ENCODE measurements at places on chromosomes 7 and 10. TPM values are rescaled to one million over a fixed set of nuclear protein-coding genes. Genes with fewer than 3 reads are reported as not detected.

Gene ANAPC16
- 66.5 TPM for total RNA-seq

Gene OR2A42
- total RNA-seq = not detected

Gene SPDYE16
- not detected for total RNA-seq

Gene ZNF32
- total RNA-seq = 38.6 TPM

Gene ASAH2
- 0.40 TPM for total RNA-seq

Gene ELMO1
- total RNA-seq = 24.6 TPM

Gene MAP3K8
- total RNA-seq = 9.7 TPM

Gene NANOS1
- 0.20 TPM for total RNA-seq

Gene APBB1IP
- 2.5 TPM for total RNA-seq

Gene ZNF365
- not detected for total RNA-seq

- H3K4me3 ChIP-seq = peak overlapping the region; percentile 17
- H3K27me3 ChIP-seq = peaks cover 68% of the 10 kb centered on the region
- DNase-seq = no peak
- peaks cover 7% of the 10 kb centered on the region for H3K4me1 ChIP-seq
- H3K36me3 ChIP-seq = no peaks in the 10 kb centered on the region
- no peak overlapping the region for H3K27ac ChIP-seq
Observed at GRCh38 chr10:133088179-133088955, 643 bp downstream of the ADGRA1 start.

GRCh38 chr10:76456197-76456596 is 1024.8 kb downstream of the LRMDA start:
- H3K27ac ChIP-seq = no peak overlapping the region
- H3K4me3 ChIP-seq = no peak overlapping the region
- no peaks in the 10 kb centered on the region for H3K36me3 ChIP-seq
- H3K4me1 ChIP-seq = no peaks in the 10 kb centered on the region

DNA sequence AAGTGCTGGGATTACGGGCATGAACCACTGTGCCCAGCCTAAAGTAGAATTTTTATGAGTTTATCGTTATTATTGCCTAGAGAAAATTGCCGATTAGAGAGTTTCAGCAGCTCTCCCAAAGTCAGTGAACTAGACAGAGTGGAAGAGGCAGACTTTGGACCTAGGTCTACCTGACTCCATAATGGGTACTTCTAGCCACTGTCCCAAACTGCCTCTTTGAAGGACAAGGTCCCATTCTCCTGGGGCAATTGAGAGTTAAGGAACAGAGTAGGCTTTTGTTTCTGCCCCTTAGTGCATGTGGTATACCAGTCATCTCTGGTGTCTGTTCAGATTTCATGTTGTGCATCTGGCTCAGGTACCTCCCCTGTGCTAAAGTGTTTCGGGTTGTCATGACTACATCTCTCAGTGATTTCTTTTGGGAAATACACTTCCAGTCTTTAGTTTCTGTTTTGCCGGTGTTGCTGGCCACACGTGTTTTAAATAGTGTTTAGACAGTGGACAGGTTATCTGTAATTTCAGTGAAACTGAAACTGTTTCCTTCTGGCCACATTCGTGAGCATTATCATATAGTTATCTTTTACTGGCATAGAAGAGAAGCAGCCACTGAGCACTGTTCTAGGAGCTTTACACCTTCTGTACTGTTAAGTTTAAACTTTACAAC is 4.7 kb downstream of the TMEM236 start:
- H3K27me3 ChIP-seq = no peaks in the 10 kb centered on the region
- peak overlapping the region; percentile 80 for H3K27ac ChIP-seq
- H3K4me1 ChIP-seq = peaks cover 71% of the 10 kb centered on the region
- DNase-seq = peak; percentile 33
- H3K4me3 ChIP-seq = peak overlapping the region; percentile 39
- H3K36me3 ChIP-seq = no peaks in the 10 kb centered on the region

DNA sequence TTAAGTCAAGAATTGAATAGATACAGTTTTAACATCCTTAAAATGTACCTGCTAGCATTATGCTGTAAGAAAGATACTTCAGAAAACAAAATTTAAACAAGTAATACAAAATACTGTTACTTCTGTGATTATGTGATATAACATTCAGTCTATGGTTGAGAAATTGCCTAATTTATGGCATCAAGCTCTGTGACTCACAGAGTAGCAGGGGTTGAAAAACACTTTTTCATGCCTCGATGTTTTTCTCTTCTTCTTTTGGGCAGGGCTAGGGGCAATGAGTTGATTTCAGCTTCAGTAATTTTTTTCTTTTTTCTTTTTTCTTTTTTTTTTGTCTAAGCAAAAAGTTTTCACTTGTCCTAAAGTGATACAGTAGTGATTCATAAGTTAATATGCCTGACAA is 209.2 kb downstream of the MBL2 start:
- H3K36me3 ChIP-seq = no peaks in the 10 kb centered on the region
- H3K27me3 ChIP-seq = no peaks in the 10 kb centered on the region
- H3K4me1 ChIP-seq = no peaks in the 10 kb centered on the region

DNA sequence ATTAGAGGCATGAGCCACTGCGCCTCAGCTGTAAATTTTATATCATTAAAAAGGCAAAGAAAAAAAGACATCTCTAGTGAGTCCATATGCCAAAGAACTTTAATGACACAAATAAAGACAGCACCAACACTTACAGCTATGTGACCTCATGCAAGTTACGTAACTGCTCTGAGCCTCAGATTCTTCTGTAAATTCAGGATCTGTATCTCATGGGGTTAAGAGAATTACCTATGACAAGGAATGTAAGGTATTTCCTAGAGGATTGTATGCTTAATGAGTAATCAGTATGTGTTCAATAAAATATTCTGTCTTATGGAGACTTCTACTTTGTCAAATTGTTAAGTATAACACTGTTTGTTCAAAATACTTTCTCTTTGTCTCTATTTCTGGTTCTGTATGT is 274.0 kb upstream of the GLI3 start:
- H3K27ac ChIP-seq = no peak overlapping the region
- no peaks in the 10 kb centered on the region for H3K27me3 ChIP-seq
- H3K4me1 ChIP-seq = no peaks in the 10 kb centered on the region
- H3K4me3 ChIP-seq = no peak overlapping the region
- DNase-seq = no peak

DNA sequence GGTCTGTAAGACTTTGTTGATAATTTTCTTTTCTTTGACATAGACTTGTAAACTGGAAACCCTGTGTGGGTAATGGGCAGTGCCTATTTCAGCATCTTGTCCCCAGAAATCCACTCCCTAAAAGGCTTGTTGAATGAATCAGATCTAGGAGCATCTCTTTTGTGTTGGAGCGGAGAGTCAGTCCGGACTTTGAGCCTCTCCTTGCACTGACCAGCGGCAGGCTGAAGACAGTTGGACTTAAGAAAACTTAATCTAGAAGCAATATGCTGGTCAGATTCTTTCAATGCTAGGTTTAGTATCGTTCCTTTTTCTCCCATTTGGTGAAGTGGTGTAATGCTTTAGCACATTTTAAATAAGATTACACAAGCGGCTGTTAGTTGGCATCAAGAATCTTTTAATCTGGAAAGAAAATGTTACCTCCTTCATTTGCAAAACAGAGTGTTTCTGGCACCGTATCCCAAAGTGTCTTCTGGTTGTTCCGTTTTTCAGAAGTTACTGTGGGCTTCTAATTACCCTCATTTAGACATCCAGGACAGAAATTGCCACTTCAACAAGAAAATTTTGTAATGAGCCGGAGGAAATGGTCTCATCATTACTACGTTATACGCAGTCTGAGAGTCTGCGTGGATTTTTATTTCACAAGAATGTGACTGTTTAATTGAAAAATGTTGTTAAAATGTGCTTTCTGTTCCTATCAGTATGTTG is 74.7 kb downstream of the CUX1 start:
- H3K4me3 ChIP-seq = no peak overlapping the region
- H3K27me3 ChIP-seq = no peaks in the 10 kb centered on the region
- no peaks in the 10 kb centered on the region for H3K4me1 ChIP-seq
- H3K36me3 ChIP-seq = no peaks in the 10 kb centered on the region
- H3K27ac ChIP-seq = no peak overlapping the region

DNA sequence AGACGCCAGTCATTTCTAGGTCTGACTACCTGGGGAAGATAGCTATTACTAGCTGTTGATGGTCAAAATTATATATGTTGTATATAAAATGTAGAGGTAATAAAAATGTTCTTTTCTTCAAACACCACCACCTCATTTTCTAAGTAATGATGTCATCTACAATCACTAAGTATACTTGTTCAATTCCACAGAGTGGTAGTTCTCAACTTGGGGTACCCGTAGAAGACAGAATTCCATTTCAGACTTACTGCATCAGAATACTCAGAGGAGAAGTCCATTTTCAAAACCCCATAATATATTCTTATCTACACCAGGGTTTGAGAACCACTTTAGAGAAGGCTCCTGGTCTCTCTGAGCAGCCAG is 191.9 kb downstream of the PTN start:
- DNase-seq = no peak
- no peaks in the 10 kb centered on the region for H3K36me3 ChIP-seq
- H3K27ac ChIP-seq = peak overlapping the region; percentile 59

GRCh38 chr10:22750131-22750530 is 35.8 kb upstream of the PIP4K2A start:
- no peak overlapping the region for H3K27ac ChIP-seq
- H3K36me3 ChIP-seq = no peaks in the 10 kb centered on the region
- no peak overlapping the region for H3K4me3 ChIP-seq
- DNase-seq = no peak
- no peaks in the 10 kb centered on the region for H3K27me3 ChIP-seq

GRCh38 chr7:121510302-121510701 is 114.2 kb upstream of the FAM3C start:
- no peak for DNase-seq
- no peaks in the 10 kb centered on the region for H3K36me3 ChIP-seq
- H3K27ac ChIP-seq = no peak overlapping the region
- no peak overlapping the region for H3K4me3 ChIP-seq
- no peaks in the 10 kb centered on the region for H3K27me3 ChIP-seq

DNA sequence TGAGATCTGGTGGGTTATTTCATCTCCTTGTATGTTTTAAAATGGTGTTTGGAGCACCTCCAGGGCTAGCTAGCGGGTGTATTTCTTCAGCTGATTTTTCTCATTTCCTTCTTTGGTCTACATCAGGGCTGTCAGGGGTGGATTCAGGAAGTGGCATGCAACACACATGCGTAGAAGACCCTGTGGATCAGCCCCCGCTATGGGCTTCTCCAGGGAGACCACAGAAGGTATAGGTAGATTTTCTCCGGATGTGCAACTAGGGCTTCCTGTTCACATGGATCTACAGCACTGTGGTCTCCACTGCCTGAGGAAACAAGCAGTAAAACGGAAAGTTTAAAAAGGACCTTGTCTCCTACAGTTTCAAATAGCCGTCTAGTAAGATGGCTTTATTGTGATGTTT is 10.4 kb downstream of the NUB1 start:
- H3K4me3 ChIP-seq = no peak overlapping the region
- H3K36me3 ChIP-seq = no peaks in the 10 kb centered on the region
- H3K4me1 ChIP-seq = peaks cover 8% of the 10 kb centered on the region
- no peaks in the 10 kb centered on the region for H3K27me3 ChIP-seq

GRCh38 chr10:133081636-133082035 is 6.1 kb upstream of the ADGRA1 start:
- peaks cover 45% of the 10 kb centered on the region for H3K27me3 ChIP-seq
- no peaks in the 10 kb centered on the region for H3K36me3 ChIP-seq
- no peak for DNase-seq
- no peak overlapping the region for H3K4me3 ChIP-seq

GRCh38 chr10:100468978-100469377 is 6.2 kb downstream of the WNT8B start:
- DNase-seq = no peak
- H3K27ac ChIP-seq = no peak overlapping the region
- no peaks in the 10 kb centered on the region for H3K36me3 ChIP-seq
- H3K4me1 ChIP-seq = no peaks in the 10 kb centered on the region

DNA sequence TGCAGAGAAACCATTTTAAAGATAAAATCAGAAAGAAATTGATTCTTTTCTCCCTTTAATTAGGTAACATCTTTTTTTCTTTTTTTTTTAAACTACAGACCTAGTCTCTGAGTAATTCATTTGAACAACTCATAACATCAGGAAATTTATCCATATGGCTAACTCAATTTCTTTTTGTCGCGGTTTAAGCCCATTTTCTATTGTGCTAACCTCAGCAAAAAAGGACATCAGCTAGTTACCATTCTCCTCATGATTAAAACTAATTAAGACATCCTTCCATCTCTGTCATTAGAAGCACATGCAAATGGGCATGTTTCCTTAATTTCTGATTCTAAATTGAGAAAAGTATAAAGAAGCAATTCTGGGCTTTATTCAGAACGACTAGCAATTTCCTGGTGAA is 57.8 kb downstream of the ANK3 start:
- H3K4me3 ChIP-seq = no peak overlapping the region
- DNase-seq = no peak
- H3K27ac ChIP-seq = no peak overlapping the region
- no peaks in the 10 kb centered on the region for H3K4me1 ChIP-seq
- H3K27me3 ChIP-seq = no peaks in the 10 kb centered on the region

- H3K4me1 ChIP-seq = peaks cover 50% of the 10 kb centered on the region
- H3K4me3 ChIP-seq = peak overlapping the region; percentile 69
- no peaks in the 10 kb centered on the region for H3K36me3 ChIP-seq
- no peak for DNase-seq
- peaks cover 10% of the 10 kb centered on the region for H3K27me3 ChIP-seq
- H3K27ac ChIP-seq = peak overlapping the region; percentile 97
Observed at GRCh38 chr7:131109011-131109758, 218.5 kb upstream of the MKLN1 start.

DNA sequence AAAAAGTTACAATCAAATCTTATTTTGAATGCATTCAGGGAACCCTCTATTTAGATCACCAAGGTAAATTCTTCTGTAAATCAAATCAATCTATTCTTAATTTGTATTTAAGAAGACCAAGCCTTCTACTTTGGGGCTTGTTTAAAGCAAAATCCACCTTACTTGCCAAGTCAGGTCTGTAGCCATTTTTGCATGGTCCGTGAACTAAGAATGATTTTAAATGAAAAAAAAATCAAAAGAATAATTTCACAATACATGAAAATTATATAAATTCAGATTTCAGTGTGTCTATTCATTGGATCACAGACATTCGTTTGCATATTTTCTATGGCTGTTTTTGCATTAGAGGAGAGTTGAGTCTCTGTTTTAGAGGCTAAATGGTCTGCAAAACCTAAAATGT is 59.4 kb downstream of the SYPL1 start:
- no peaks in the 10 kb centered on the region for H3K27me3 ChIP-seq
- no peaks in the 10 kb centered on the region for H3K36me3 ChIP-seq
- no peak for DNase-seq
- peaks cover 6% of the 10 kb centered on the region for H3K4me1 ChIP-seq

- no peak for DNase-seq
- no peaks in the 10 kb centered on the region for H3K36me3 ChIP-seq
- H3K4me3 ChIP-seq = no peak overlapping the region
Observed at GRCh38 chr10:112091703-112092102, 91.9 kb downstream of the GPAM start.

- no peaks in the 10 kb centered on the region for H3K36me3 ChIP-seq
- no peaks in the 10 kb centered on the region for H3K27me3 ChIP-seq
- peaks cover 82% of the 10 kb centered on the region for H3K4me1 ChIP-seq
- H3K27ac ChIP-seq = peak overlapping the region; percentile 87
- peak; percentile 63 for DNase-seq
Observed at GRCh38 chr10:79243181-79244067, 103.8 kb upstream of the PPIF start.
